ENCODE measurements at places on chromosomes 3 and 15.
A peak's percentile ranks its signal among the peaks of the same experiment; 100 is the strongest.

GRCh38 chr3:194405766-194406165 is 6.7 kb upstream of the GP5 start:
- no peak for DNase-seq

GRCh38 chr15:72182673-72183072 is 14.9 kb downstream of the GRAMD2A start:
- no peak for DNase-seq

GRCh38 chr15:89860431-89860830 is 33.4 kb downstream of the AP3S2 start:
- no peak for DNase-seq

GRCh38 chr3:8481380-8481779 is 20.2 kb upstream of the LMCD1 start:
- no peak for DNase-seq

DNA sequence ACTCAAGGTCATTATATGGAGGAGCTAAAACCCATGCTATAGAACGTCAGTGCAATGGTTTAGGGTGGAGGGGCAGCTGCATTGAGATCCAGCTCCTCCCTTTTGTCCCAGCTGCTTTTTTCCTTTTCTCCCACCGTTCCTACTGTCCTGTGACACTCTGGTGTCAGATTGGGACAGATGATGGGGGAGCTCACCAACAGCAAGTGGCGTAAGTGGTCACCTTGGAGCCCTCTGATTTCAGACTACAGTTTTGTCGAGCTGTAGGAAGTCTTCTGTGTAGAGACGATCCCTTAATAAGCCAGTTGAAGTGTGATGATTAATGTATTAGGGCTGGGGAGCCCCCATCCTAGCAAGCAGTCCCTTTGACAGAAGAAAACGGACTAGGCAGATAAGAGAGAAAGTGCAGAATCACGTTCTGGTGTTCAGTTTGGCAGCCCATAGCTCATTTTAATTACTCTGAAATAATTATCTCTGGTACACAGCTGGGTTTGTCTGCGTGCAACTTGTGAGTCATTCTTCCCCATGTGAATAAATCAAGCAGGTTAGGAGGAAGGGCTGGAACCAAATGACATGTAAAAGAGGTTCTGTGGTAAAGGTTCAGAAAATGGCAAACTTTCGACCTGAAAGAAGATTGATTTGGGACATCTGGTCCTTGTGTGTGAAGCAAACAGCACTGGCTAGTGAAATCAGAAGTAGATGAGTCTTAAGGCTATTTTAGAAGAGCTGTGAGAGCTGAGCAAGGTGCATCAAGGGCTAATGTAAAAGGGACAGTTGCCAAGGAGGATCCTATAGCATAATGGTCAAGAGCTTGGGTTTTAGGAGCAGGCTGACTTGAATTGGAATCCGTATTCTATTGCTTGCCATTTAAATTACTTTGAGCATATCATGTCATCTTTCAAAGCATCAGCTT is 241.4 kb downstream of the EDEM1 start:
- no peak for DNase-seq

- no peak for DNase-seq
These were observed 22.8 kb upstream of the ARHGEF26 start for GRCh38 chr3:154098376-154098775.

DNA sequence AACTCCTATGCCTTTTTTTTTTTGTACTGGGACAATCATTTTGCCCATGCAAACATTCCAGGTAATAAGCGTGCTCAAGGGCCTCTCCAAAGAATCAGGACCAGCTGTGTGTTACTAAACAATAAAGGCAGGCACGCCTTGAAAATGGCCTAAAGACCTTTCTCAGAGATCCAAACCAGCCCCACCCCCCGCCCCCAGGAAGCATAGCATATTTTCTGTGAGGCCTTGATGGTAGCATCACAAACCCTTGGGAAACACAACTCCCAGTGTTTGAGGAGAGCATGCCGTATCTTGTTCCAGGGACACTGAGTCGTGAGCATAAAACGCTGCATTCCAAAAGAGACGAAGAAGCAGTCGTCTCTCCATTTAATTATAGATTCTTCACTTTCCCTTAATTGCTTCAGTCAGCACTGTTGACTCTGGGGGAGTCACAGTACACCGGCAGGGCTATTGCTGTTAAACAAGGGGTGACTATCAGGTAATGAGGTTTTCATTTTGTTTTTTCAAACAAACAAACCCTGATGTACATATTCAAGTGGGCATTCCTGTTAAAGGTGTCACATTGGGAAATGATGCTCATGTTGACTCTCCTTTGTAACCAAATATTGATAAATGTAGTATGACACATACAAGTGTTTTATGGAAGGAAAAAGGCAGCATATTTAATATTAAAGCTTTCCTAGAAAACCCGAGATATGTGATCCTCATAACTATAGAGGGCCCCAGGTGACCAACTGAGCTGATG is 4.4 kb upstream of the TPM1 start:
- no peak for DNase-seq

- no peak for DNase-seq
These were observed 406.2 kb upstream of the RARB start for GRCh38 chr3:25021816-25022215.

DNA sequence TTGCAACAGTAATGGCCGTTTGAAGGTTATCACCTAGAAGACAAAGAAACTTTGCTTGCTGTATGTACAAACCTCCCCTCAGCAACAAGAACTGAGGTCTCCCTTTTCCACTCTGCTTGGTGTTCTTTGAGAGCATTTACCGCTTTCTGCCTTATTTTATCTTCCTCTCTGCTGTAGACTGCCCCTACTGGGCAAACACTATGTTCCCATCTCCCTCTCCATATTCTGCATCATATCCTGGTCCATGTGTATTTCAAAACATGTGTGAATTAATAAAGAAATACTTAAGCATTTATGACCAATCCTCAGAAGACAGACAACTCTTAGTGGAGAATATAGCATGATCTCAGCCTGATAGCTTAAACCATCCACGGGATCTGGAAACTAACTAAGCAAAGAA is 64.4 kb downstream of the ATP13A5 start:
- no peak for DNase-seq

DNA sequence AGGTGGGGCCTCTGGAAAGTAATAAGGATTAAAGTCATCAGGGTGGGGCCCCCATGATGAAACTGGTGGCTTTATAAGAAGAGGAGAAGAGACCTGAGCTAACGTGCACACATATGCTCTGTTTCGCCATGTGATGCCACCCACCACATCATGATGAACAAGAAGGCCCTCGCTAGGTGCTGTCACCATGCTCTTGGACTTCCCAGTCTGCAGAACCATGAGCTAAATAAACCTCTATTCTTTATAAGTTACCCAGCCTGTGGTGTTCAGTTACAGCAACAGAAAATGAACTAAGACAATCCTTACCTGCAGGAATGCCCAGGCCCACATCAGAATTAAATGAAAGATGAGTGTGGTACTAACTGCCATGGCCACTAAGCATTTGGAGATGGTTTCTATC is 79.8 kb downstream of the ADCY5 start:
- DNase-seq = no peak

GRCh38 chr3:139292192-139292591 is 51.6 kb upstream of the MRPS22 start:
- DNase-seq = no peak

DNA sequence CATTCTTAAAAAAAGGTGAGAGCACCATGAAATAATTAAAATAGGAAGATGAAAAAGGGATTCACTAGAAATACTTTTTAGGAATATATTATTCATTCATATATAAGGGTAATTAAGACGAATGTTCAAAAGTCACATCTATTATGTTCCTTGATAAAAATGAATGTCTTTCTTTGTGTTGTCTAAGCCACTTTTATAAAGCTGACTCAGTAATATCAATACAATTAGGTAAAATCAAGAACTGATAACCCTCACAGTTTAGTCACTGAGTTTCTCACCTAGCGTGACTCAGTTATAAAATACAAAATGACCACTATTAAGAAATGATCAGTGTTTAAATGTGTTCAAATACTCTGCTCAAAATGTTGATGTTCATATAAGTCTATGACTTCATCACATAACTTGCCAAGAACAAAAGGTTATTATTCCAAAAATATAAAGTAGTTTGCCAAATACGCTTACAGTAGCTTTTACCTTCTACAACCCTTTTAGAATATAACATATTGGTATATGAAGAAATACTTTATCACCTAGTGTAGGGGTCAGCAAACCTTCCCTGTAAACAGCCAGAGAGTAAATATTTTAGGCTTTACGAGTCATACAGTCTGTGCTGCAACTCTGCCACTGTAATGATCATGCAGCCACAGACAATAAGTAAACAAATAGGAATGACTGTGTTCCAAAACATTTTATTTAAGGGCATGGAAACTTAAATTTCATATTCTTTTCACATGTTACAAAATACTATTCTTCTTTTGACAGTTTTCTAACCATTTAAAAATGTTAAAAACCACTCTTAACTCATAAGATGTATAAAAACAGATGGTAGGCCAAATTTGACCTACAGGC is 369.8 kb downstream of the TBC1D5 start:
- DNase-seq = no peak

DNA sequence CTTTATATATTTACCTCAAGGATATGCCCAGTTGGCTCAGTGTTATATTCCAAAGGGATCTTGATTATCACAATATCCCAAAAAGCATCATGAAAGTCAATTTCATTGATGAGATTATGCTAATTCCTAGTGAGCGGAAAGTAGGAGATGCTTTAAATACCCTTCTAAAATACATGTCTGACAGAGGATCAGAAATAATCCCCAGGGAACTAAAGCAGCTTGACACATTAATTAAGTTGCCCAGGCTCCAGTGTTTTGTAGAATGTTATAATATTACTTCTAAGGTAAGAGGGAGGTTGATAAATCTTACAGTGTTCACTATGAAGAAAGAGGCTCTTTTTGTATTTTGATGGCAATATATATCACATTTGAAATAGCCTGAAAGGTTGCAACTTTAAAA is 767.5 kb upstream of the ROBO1 start:
- no peak for DNase-seq

DNA sequence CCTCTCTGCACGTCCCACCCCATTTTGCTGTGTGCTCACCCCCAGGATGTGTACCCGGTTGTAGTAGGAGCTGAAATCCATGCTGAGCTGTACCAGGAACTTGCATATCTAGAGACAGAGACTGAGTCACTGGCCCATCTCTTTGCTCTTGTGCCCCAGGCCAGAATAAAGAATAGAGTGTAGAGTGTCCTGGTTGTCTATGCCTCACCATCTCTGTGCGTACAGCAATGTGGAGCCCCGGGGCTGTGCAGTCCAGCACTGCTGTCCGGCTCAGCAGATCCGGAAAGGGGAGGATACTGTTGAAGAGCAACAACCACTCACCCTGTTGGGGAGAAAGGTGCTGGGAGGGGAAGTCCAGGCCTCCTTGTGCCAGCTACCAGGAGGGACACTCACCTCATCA is 2.6 kb downstream of the DALRD3 start:
- no peak for DNase-seq

- peak; percentile 8 for DNase-seq
These were observed 98.6 kb upstream of the C15orf61 start for GRCh38 chr15:67422296-67422695.

GRCh38 chr3:64732576-64732975 is 44.8 kb upstream of the ADAMTS9 start:
- DNase-seq = no peak

DNA sequence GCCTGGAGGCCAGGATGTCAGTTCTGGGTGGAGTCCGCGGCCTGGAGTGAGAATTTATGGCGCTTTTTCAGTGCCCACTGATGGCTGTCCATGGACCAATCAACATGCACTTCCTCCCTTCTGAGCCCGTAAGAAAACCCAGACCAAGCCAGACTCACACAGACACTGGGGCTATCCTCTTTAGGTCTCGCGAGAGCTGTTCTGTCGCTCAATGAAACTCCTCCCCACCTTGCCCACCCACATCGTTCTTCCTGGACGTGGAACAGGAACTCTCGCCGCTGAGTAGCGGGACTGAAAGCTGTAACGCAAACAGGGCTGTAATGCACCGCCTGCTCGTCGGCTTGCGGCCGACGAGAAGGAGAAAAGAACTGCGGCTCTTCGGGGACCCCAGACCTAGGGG is 833.0 kb upstream of the CADM2 start:
- no peak for DNase-seq

- no peak for DNase-seq
These were observed 15.4 kb downstream of the WNT5A start for GRCh38 chr3:55471522-55472280.

DNA sequence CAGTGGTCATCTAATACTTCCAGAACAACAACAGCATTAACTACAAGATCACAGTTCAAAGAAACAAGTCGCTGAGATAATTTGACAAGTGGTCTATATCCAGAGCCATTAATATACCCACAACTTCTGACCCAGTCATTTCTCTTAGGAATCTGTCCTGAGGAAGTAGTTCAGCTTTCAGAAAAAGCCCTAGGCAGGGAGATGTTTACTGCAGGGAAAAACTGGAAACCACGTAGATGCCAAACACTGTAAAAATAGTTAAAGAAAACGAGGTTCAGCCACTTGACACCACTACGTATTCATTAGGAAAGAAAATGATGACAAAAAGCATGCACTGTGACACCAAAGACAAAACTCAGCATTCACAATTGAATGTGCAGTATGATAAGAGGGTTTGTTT is 22.3 kb upstream of the CDCP1 start:
- DNase-seq = no peak

GRCh38 chr15:101597360-101597928 is 54.7 kb downstream of the TM2D3 start:
- DNase-seq = no peak

GRCh38 chr3:168736202-168736601 is 640.5 kb upstream of the GOLIM4 start:
- DNase-seq = no peak

DNA sequence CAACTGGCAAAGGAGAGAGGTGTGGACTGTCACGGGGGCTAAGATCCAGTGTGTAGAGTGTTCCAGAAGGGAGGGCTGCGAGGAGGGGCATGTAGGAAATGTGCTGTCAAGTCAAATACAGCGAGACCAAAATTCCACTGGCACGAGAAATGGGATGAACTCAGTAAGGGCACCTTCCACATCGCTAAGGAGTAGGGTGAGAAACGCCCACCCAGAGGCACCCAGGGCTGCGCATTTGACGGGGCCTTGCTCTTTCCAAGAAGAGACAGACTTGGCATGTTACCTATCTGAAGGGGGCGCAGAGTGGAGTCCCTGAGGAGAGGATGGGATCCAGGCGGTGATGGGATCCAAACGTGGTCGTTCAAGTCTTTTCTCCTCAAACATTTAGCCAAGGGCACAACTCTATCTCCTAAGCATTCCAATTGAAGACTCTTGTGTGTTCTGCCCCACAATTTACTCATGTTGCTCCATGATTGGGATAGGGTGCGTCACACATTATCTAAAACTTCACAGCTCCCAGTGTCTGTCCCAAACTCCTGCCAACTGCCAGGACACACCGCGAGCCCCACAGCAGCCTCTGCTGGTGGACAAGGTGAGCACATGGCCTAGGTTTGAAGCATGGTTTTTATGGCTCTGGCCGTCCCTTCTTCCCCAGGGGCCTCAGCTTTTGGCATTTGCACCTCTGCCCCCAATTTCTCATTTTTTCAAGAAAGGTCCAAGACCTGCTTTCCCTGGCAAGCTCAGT is 7.6 kb downstream of the SELENOS start:
- no peak for DNase-seq

GRCh38 chr3:190436331-190436730 is 13.4 kb downstream of the TMEM207 start:
- no peak for DNase-seq
